Stimulated activated CD4-positive, alpha-beta T cell treated with anti-CD3 and anti-CD28 coated beads, Interleukin-1b, Interleukin-23, amount 100 ng/mL, for 1 hour (primary cell): ENCODE measurements at places on chromosomes 7 and 10.

GRCh38 chr10:118340486-118340885 is 1.6 kb downstream of the FAM204A start:
- DNase-seq, result no peak

DNA sequence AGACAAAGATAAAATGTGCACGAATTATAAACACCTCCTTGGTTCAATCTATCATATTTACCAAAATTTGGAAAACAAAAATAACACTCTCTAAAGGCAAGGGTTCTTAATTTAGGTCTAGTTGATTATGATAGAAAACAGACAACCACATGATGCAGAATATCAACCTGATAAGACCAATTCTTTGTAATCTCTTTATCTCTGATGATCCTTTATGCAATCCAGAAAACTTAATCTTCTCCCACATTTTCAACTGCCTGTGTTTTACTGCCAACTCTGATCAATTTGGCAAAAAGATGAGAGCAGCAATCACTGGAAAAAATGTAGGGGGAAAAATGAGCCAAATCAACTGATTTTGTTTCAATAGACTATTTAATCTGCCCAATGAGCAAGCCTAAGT is 148.5 kb downstream of the LRRN3 start:
- DNase-seq, result no peak

DNA sequence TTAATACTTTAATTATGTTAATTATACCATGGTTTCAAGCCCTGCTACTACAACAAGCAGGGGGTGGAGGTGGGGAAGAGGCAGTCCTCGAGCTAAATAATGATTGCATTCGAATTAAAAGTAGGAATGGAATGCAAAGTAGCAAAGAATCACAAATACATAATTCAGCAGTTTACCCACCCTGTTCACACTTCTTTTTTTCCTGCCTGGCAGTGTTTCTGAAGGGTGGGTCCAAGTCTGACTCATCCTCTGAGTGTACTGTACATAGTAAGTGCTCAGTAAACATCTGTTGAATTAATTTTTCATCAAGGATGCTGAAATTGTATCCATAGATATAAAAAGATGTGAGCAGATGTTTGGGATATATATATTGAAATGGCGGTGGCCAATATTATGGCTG is 778.8 kb downstream of the LRMDA start:
- no peak for DNase-seq

- DNase-seq, result no peak
These were observed 37.6 kb upstream of the TCF7L2 start for GRCh38 chr10:112912410-112912928.

DNA sequence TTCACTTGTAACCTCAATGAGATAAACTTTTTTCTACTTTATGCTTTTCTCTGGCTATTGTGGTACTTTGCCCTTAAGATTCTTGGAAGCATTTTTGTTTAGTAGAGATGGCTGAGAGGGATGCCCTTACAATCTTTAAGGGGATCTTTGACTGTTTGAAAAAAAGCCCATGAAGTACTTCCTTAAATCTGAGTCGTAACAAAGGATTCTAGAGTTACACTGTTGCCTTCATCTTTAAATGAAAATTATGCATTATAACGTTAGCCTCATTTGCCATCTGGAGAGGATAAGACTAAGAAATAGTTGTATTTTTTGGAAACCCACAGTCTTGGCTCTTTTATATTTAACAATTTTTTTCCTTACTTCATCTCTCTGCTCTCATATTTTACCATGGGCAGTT is 37.8 kb upstream of the FZD1 start:
- DNase-seq, result no peak
